ENCODE measurements at places on chromosomes 7 and 10.

DNA sequence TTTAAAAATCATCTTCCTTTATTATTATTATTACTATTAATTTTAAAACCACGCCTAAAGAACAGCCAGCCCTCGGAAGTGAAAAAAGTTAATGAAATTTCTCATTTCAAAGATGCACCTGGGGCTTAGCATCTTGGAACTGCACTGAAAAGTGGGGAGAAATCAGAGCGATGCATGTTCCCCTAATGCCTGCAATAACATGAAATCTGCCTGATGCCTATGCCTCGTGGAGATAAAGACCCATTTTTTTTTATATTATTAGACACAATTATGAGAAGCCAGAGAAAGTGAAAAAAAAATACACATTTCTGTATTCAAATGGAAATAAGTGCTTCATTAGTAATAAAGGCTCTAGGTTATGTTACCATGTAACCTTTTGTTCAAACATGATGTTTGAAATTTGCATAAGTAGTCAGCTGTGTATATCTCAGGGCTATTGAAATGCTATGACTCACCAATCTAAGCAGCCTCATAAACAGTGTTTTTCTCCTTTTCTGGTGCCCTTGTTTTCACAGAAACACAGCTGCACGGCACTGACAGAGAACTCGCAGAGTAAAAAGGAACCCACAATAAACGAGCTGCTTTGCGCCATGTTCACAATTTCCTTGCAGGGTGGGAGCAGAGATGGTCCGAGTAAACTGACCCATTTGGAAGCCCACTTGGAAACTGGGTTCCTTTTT lies 175.8 kb upstream of the PRKCQ start:
- no peak for DNase-seq

GRCh38 chr10:124652200-124652599 lies 92.0 kb downstream of the FAM53B start:
- no peak for DNase-seq

DNA sequence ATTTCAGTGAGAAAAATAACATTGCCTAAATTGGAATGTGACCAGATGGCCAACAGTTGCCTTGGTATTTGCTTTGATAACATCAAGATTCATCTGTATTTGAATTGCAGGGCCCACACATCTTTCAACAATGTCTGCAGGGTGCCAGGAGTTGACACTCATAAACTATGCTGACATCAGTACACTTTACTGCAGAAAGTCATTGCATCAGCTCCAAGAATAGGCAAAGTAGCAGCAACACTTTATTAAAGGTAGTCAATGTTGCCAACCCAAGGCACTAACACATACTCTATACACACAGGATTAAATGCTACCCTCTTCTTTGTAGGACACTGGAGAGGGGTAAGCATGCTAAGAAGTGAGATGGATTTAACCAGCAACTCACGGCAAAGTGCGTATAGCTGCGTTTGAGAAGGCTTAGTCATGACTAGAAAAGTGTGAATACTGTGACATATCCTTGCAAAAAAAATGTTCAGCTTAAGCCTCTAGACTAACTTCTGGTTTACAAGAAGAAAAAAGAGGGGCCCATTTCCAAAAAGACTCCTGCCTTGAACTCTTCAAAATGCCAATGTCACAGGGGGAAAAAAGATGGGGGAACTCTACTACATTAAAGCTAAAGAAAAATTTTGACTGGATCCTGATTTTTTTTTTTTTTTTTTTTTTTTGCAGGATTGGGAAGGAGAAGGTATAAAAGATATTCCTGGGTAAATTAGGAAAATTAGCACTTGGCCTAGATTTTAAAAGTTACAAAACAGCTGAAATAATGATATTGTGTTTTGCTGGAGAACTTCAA lies 2.2 kb downstream of the BBIP1 start:
- DNase-seq: no peak

- DNase-seq: no peak
These were observed 1227.5 kb upstream of the C7orf33 start for GRCh38 chr7:147363101-147363500.

- DNase-seq: no peak
These were observed 10.3 kb upstream of the RARRES2 start for GRCh38 chr7:150351587-150352194.
